Cardiac fibroblast (primary cell): ENCODE measurements at places on chromosomes 1 and 21.

DNA sequence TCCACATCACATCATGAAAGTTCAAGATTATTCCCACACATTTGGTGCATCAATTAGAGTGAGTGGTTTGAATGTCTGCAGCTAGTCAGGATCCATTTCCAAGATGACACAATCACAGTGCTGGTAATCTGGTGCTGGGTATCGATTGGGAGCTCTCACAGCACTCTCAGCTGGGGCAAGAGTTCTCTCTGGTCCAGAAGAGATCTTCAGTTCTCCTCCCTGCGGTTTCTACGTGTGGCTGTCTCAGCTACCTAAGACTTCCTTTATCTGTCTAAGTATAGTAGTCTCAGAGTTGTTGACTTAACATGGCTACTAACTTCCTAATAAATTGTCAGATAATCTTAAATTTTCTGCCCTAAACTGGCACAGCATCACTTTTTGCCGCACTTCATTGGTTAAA lies 358.0 kb upstream of the BRINP3 start:
- no peak for DNase-seq

DNA sequence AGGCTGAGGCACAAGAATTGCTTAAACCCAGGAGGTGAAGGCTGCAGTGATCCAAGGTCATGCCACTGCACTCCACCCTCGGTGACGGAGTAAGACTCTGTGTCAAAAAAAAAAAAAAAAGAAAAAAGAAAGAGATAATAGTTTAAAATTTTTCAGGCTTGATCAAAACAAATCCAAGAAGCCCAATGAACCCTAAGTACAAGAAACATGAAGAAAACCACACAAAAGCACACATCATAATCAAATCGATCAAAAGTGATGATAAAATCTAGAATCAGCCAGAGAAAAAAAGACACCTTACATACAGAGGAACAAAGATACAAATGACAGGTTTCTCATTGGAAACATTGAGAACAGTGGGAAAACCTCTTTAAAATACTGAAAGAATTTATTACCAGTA lies 31.5 kb downstream of the LDLRAD1 start:
- no peak for DNase-seq

DNA sequence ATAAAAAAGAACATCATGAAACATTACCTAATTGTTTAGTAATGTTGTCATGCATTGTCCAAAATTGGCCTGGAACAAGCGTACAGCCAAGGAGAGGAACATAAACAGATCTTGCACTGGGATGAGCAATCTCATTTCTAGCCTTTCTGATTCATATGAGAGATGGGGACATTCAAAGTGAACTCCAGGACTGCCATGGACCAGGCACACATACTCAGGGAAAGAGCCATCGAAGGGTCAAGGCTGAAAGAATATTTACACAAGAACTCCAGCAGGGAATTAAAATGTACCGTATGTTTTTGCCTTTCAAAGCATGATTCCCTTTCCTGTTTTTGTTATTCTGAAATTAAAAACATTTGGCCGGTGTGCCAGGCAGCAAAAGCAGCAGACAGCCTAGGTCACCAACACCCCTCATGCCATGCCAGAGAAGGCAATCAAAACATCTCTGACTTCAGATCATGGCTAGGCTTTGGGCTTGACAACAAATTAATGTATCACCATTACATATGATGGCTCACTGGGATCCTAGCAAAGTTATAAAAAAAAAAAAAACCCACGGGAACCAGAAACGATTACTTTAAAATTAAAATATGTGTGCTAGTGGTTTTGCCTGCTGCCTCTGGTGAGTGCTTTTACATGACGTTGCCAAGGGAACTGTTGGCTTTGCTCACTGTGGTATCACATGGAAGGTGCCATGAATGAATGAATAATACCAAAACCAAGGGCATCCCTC lies 159.8 kb downstream of the TGFBR3 start:
- peak; percentile 83 for DNase-seq

DNA sequence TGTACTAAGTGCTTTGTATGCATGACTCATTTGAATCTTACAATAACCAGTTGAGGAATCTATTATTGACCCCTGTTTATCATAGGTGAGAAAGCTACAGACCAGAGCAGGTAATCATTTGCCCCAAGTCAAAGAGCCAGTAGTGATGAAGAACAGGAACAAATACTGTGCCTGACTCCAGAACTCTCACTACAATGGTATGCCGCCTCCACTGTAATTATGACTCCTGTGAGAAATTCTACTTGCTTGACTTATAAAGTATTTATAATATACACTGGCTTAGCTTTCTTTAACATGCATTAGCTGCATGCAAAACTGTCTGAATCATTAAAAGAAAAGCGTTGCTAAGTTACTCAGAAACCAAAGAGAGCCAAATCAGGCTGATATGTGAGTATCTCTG lies 92.6 kb downstream of the ZNF281 start:
- DNase-seq = peak; percentile 67

DNA sequence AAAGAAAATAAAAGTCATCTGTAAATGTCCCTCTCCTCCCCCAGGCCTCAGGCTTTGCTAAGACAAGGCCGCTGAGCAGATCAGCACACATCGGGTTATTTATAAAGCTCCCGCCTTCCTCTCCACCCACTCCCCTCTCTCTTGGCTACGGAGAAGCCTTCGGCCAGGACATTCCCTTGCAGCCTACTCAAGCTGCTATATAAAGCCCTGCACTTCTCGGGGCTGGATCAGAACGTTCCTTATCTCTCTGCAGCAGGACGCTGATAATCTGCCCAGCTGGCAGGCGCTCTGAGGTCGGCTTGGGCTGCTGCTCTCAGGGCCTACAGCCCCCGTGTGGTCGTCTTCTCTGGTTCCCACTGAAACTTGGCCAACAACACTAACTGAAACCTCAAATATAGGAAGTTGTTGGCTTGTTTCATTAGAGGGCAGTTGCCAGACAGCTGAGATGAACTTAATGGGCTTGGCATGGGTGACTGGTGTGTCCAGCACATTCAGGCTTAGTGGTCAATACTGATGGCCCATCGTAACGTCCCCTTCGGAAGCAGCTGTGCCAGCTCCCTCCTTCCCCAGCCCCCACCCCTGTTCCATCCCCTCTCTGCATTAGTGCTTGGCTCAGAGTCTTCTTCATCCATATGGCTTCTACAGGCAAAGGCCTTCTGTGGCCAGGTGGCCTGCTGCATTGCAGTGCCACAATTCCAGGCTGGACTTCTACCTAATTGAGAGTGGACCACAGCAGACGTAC lies 64.6 kb downstream of the IER5 start:
- peak; percentile 97 for DNase-seq

DNA sequence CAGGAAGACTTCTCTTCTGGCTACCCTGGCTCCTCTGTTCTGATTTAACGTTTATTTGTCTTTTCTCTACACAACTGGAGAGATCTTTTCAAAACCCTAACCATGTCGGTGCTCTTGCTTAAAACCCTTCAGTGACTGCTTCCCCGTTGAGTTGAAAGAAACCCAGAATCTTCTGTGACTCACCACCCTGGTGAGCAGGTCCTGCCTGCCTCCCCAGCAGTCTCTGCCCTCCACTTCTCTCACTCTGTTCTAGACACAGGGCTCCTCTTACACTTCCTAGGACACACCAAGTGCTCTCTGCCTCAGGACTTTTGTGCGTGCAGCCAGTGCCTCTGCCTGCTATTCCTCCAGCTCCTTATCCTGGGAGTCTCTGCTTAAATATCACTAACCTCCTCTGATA lies 131.4 kb downstream of the IER5 start:
- DNase-seq = peak; percentile 2

- DNase-seq = no peak
These were observed 26.7 kb upstream of the NBL1 start for GRCh38 chr1:19617376-19617775.

- no peak for DNase-seq
These were observed 871 bp upstream of the ERICH3 start for GRCh38 chr1:74674278-74675048.

DNA sequence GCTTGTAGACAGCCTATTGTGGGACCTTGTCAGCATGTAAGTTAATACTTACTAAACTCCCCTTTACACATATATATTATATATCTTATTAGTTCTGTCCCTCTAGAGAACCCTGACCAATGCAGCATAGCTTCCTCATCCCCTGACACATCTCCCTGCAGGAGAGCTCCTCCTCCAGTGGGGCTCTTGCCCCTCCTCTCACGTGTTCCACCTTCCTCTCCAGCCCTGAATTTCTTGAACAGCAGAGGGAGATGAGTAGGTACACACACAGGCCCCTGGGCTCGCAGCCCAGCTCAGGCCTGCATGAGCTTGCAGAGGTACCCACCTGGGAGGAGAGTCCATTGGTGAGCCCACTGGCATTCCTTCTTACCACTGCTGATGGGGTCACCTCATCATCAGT lies 27.3 kb upstream of the GOLT1A start:
- DNase-seq = no peak

GRCh38 chr1:186374303-186375151 lies 526 bp downstream of the TPR start:
- peak; percentile 40 for DNase-seq

DNA sequence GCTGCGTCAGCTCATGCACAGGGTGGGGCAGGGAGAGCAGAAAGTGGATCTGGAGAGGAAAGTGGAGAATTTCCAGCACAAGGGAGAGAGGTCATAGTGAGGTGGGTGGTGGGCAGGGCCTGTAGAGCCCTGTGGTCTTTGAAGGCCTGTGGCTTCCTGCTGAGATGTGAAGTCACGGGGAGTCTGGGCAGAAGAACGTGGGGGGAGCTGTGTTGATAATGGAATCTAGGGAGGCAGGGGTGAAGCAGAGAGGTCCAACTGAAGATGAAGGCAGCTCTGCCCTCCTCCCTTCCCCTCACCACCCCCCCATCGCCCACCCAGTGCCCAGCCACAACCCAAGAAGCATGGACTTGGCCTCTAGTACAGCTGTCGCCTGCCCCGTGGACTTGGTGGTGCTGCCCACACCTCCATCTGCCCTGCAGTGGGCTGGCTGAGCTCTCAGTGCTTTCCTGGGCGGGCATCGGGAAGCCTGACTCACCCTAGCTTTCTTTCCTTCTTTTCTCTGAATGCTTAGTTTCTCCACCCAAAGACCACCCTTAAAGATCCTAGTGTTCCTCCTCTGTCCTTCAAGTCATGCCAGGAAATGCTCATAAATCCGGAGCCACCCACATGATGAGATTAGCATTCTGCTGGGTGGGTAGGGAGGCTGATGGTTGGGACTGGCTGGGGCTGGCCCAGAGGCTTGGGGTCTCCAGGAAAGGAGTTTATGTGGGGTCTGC lies 186.1 kb downstream of the TRABD2B start:
- no peak for DNase-seq

DNA sequence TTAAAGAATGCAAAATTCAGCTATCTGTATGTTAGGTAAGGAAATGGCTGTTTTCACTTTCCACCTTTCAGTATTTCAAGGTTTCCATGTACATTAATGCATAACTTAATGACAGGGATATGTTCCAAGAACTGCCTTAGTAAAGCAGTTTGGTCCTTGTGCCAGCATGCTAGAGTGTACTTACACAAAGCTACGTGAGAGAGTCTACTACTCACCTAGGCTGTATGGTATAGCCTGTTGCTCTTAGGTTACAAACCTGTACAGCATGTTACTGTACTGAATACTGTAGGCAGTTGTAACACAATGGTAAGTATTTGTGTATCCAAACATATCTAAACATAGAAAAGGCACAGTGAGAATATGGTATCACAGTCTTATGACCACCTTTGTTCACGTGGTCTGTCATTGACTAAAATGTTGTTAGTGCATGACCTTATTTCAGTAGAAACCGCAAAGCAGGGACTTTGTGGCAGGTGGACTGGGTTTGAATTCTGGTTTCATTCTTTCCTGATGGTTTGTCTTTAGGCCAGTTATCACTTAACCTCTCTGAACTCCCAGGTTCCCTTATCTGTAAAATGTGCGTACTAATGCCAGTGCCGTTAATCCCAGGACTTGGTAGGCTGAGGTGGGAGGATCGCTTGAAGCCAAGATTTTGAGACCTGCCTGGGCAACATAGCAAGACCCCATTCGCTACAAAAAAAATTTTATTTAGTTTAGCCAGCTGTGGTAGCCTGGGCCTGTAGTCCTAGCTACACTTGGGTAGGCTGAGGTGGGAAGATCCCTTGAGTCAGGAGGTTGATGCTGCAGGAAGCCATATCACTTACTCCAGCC lies 4.9 kb downstream of the SMYD2 start:
- DNase-seq = no peak

GRCh38 chr1:247269133-247269532 lies 13.3 kb downstream of the VN1R5 start:
- no peak for DNase-seq

GRCh38 chr1:201411292-201411691 lies 10.2 kb downstream of the TNNI1 start:
- DNase-seq = no peak

GRCh38 chr1:2596530-2597333 lies 10.2 kb downstream of the PRXL2B start:
- DNase-seq = no peak

- no peak for DNase-seq
These were observed 321.0 kb downstream of the LTN1 start for GRCh38 chr21:28671549-28672195.

- no peak for DNase-seq
These were observed 1.9 kb upstream of the TFAP2E start for GRCh38 chr1:35571263-35571662.

DNA sequence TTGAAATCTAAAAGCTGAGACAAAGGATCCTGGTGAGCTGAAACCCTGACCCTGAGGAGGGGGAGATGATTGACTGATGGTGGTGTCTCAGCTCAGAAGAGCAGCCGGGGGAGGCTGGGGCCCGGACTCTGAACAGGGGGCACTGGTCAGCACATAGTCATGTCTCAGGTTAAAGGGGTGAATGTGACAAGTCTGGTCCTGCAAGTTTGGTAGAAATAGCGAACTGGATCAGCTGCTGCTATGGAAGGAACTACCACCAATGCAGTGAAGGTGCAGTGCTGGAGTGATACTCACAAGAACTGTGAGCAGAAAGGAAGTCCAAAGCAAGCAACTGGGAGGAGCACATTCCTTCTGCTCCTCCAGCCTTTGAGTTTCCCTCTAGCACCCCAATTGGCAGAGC lies 98.8 kb upstream of the SSX2IP start:
- DNase-seq = no peak

GRCh38 chr1:232696466-232696865 lies 66.5 kb upstream of the SIPA1L2 start:
- DNase-seq = no peak

- no peak for DNase-seq
These were observed 124.6 kb upstream of the KRTAP19-8 start for GRCh38 chr21:31162827-31163226.

DNA sequence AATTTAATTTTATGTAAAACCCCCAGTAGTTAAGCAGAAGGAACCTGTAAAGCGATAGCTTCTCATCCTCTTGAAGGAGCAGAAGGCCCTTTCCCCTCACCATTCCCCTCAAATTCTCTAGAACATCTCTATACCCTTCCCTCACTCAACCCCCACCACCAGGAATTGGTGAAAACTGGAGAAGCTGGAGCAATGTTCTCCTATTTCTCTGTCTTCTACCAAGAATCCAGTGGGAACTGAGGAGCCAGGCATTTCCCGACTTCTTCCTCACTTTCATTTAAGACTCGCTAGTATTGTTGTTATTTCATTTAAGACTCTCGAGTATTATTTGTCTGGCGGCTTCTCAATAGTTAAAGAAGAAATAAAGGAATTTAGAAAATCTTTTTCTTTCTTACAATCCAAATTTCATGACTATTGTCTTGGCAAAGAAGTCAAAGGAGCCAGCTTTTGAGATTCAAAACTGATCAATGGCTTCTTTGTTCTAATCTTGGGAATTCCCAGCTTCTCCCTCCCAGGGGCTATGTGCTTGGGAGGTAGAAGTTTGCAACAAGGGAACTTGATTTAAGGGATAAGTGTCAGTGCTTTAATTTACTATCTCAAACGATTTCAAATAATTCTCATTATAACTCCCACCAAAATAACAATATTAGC lies 253.3 kb upstream of the ADGRL2 start:
- no peak for DNase-seq

GRCh38 chr1:209624558-209625549 lies 27.4 kb downstream of the LAMB3 start:
- DNase-seq = no peak

GRCh38 chr1:173478094-173478674 lies 1.0 kb downstream of the PRDX6 start:
- peak; percentile 83 for DNase-seq
